Activated T-helper 1 cell treated with anti-CD3 and anti-CD28 coated beads, Interleukin-12 subunit alpha, Interleukin-12 subunit beta, Interleukin-2, Interleukin-4 antibody, amounts not matched to agents 30 ng/mL and 10 ng/mL and 1 ng/mL, durations not matched to agents 14 hours and 24 hours and 36 hours (primary cell): ENCODE measurements at places on chromosomes 7 and 10.

DNA sequence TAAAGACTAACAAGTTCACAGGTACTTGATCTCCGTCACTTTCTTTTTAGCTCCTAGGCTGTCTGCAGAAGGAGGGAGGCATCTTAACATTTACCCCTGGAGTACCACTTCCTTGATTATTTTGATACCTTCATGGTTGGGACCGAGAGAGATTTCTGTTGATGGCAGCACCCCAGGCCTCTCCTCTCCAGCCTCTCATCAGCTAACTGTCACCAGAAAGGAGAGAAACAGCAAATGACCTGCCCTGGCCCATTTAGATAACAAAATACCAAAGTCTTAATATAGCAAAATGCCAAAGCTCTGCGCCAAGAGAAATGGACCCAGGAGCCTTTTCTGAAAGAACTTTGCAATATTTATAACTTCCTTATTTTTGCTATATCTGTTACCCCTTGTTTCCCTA, 30.0 kb upstream of the KLHL7 start:
- DNase-seq: no peak

DNA sequence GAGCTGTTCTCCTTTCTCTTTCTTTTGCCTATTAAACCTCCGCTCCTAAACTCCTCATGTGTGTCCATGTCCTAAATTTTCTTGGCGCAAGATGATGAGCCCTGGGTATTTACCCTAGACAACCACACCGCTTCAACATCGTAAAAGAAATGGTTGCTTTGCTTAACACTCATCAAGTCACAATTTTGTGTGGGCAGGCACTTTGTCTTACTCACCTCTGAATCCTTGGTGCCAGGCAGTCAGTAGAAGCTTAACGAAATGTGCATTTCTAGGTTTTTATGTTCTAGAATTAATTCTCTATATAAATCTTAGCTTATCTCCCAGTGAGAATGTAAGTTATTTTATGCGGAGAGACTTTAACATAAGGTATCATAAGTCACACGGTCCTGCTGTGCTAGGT, 478.7 kb downstream of the CALN1 start:
- DNase-seq: no peak

DNA sequence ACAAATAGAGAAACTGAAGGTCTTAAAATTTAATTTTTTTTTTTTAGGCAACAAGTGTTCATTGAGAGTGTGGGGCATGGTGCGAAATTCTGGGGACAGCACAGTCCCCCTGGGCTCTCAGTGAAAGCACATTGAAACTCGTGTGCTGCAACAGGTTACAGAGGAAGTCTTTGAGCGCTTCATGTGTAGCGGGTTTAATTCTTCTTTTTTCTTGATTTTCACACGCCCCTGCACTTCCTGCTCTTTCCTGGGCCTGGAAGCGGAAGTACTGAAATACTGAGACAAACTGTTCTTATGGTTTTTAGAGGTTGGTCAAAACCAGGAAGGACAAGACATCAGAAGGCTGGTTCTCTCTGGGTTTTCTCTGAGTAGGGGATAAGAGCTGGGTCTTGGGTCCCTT, 203.5 kb downstream of the PTEN start:
- no peak for DNase-seq

DNA sequence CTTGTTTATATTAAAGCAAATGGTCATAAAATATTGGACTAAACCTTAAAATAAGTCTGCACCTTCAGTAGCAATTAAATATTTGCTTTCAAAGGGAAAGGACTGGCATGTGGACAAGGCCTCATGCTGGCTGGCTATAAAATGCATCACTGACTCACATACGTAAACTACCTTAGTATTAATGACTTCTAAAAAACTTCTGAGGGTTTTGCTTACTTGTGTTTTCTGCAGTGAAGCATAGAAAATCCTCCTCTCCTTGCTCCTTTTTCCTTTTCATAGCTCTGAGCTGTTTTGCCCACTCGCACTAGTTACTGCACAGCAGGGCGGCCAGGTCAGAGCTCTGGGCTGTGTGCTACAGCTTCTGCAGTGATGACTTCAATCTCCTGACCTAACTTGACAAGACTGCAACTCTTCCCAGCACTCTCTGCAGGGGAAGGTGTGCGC, 82.3 kb downstream of the CUL2 start:
- DNase-seq: no peak

DNA sequence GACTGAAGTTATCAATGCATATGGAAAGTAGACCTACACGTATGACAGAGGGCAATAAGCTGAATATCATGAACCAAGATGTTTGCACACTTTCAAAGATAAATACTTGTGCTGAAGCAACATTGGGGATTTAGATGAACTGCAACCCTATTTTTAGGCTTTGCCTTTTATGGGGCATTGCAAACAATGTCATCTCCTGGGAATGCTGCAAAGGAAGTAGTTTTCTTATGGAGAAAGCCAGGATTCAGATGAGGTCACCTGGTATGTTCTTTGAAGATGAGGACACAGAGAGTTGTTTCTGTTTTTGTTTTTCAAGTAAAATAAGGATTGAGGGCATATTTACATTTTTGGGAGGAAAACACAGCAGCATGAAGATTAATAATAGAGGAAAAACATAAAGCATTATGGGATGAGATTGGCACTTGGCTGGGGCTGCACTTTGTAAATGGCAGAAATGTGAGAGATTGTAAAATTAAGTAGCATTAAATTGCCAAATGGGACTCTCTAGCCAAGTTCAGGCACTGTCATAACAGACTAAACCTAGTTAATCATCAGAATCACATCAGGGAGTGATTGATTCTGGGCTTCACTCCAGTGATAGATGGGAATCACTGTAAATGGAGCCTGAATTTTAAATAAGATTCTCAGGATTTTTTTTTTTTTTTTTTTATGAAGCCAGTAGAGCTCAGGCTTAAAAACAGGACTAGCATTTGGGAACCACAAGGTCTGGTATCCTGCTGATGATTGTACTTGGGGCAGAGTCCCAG, 63.1 kb downstream of the MALRD1 start:
- DNase-seq: no peak

GRCh38 chr7:94509887-94510581, 425 bp downstream of the CASD1 start:
- DNase-seq: peak; percentile 60

DNA sequence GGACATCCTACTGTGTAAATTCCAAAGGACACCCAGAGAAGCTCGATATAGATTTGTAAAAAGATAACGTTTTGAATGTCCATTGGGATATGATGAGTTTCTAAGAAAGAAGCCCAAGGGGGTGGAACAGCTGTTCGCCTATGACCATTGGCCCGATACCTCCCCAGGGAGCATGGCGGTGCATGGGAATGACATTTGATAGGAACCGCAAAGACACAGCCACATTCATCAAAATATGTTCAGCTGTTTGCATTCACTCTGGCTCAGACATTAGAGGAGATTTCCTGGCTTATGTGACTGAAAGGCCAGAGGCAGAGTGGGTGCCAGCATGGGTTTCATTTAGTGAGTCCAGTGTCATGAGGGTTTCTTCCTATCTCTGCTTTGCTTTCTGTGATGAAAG, 56.0 kb upstream of the BAIAP2L1 start:
- DNase-seq: no peak
